Activated naive CD8-positive, alpha-beta T cell treated with anti-CD3 and anti-CD28 coated beads, Interleukin-2, amount 50 U/mL, for 24 hours (primary cell): ENCODE measurements at places on chromosomes 3 and 15.

GRCh38 chr15:88618686-88619085 is 2.5 kb upstream of the AEN start:
- DNase-seq: no peak

GRCh38 chr3:50714946-50715345 is 40.2 kb downstream of the DOCK3 start:
- DNase-seq: no peak

DNA sequence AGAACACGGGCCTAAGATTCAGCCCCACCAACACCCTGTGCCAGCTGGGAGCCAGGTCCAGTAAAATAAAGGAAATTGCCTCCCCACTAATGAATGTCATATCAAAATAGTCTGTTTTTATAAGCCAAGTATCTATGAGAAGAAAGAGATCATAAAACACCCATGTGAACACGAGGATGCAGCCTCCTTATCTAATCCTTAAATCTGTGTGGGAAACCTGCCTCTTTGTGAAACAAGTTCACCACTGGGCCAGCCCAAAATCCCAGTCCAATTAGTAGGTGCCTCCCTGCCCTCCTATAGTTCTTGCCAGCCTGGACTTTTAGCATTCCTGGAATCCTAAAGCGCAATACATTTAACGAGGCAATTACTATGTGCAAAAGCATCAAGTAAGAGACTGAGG is 42.0 kb downstream of the SCAPER start:
- no peak for DNase-seq

- no peak for DNase-seq
These were observed 51.6 kb upstream of the CMTM7 start for GRCh38 chr3:32340039-32340438.

DNA sequence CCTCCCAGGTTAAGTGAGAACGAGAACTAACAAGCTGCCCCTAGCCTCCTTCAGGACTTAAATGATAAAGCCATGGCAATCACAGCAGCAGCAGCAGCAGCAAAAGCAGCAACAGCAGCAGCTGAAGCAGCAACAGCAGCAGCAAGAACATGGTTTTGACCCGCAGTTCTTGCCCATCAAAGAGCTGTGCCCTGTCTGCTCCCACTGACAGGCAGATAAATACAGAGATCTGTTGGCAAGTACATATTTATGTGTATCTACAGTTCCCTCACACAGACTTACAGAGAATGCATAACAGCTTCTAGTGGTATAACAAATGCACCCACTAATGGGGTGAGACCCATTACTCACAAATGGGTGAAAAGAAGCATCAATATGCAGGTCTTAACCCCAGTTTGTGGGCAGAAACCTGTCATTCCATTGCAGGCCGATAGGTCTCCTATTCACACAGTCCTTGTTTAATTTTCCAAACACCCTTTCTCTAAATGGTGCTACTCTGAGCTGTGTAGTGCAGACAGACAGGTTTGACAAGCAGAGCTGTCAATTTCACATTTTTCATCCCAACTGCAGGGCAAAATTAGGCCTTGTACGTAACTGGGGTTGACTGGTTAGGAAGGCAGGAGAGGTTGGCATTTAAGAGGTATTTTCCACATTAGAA is 316.3 kb downstream of the TIGIT start:
- no peak for DNase-seq

GRCh38 chr3:52682016-52682415 is 3.7 kb downstream of the PBRM1 start:
- peak; percentile 23 for DNase-seq

GRCh38 chr3:61955483-61955882 is 394.1 kb downstream of the PTPRG start:
- no peak for DNase-seq

- DNase-seq: no peak
These were observed 490.1 kb upstream of the ARRDC4 start for GRCh38 chr15:97470417-97470816.

GRCh38 chr3:188006726-188007393 is 147.1 kb upstream of the LPP start:
- no peak for DNase-seq

GRCh38 chr3:142998439-142998838 is 2.9 kb upstream of the U2SURP start:
- no peak for DNase-seq
